ENCODE measurements at places on chromosomes 13 and 19. TPM values are rescaled to one million over a fixed set of nuclear protein-coding genes. Genes with fewer than 3 reads are reported as not detected.

DNA sequence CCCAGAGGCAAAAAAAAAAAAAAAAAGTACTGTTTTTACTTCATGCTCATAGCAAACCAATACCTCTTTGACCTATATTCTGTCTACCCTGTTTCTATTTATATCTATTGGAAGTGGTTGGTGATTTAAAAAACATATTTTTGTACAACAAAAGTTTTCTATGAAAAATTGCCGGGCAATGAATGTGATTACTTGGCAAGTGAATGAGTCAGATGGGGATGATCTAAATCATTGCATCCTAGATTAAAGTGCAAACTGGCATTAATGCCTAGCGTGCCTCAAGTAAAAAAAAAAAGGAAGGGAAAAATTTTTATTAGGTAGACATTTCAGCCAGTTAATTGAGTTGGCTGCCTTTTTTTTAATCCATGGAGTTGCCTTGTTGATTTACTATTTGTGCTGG, 500.6 kb downstream of the KCTD12 start:
- no peak for DNase-seq

DNA sequence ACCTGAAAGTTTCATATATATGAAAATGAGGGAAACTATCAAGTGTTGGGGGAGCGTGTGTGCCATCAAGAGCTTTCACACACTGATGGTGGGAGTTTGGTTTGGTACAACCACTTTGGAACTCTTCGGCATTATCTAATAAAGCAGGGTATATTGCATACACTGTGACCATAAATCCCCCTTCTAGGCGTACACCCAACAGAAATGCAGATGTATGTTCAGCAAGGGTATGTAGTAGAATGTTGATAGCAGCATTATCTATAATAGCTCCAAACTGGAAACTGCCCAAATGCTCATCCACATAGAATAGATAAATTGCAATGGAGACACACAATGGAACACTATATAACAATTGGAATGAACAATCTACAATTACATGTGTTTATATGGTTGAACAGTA, 70.8 kb downstream of the FAM216B start:
- no peak for DNase-seq

GRCh38 chr13:110221406-110222117, 85.4 kb downstream of the COL4A1 start:
- no peak for DNase-seq

GRCh38 chr13:21133077-21133476, 43.3 kb downstream of the SKA3 start:
- no peak for DNase-seq

DNA sequence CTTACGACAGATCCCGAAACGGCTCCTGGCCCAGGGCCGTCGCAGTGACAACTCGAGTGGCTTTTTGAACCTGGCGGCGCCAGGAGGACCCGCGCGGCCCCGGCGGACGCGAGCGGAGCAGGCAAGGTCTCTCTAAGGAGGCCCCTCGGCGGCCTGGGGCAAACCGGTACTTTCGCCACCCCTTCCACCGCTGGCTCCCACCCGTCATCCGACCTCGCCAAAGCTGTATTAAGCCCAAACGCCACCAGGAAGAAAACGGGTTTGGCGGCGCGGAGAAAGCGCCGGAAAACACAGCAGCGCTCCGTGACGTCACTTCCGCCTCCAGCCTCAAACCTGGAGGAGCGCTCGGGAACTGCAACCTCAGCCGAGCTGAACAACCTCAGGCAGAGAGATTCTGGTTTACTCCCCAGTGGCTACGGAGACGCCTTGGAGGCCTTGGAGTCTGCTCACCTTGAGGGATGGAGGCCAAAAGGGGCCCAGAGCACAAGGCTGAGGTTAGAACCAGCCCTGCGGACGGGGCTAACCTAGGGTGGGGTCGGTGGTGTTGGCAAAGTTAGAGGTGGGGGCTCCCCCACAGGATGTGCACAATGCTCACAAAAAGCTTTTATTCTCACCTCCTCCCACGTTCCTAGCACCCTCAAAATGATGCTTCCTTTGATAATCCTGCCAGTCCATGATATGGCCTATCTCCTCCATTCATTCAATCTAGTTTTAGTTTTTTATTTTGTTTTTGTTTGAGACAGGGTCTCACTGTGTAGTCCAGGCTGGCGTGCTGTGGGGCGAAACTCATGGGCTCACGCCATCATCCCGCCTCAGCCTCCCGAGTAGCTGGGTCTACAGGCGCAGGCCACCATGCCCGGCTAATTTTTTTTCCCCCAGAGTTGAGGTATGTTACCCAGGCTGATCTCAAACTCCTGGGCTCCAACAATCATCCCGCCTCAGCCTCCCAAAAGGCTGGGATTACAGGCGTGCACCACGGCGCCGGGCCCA, at the start of gene ZNF266:
Gene ZNF266 (minus strand): TSS at position 295 of the 990 bp plus-strand sequence. CDS start 15,484 bp downstream, outside the sequence.
- peak; percentile 92 for DNase-seq

DNA sequence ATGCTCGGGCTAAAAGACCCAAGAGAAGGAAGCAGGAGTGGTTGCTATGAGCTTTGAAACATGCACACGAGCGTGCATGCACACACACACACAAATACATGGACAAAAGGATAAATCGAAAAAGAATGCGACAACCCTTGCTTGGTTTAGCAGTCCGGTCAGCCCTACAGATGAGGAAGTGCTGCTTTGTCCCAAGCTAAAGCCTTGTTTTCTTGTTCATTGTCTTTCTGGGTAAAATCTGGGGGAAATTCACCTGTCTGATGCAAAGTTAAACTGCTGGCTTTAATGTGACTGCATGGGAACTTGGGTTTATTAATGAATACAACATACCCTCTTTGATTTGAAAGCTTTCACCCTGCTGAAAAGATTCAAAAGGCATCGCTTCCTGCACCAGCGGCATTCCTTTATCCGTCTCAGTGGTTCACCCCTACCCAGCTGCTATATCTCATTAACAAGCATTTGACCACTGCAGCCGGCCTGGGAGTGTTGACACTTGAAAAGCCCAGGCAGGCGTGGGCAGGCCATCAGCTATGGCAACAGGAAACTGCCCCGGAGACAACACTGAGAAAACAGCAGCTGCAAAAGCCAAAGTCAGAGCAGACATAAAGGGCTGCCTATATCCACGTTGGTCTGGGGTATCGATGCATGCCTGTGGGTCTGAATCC, 301.7 kb downstream of the NDFIP2 start:
- no peak for DNase-seq

DNA sequence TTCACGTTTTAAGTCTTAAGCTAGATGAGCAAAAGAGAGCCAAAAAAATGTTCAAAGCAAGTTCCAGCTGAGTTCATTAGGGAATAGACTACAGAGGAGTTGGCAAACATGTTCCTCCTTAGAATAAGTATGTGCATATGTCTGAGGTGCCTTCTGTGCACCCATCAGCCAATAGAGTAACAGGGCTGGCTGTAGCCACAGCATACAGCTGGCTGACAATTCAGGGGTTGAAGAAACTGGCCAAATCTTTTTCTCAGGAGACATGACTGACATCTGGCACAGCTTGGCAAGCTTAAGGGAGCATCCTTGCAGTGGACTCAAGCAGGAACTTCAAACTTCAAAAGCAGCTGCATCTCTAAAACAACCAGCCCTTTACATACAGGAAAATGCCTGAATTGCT, 414.8 kb upstream of the PCDH20 start:
- no peak for DNase-seq

GRCh38 chr13:28347456-28348371, 147.2 kb downstream of the FLT1 start:
- no peak for DNase-seq

DNA sequence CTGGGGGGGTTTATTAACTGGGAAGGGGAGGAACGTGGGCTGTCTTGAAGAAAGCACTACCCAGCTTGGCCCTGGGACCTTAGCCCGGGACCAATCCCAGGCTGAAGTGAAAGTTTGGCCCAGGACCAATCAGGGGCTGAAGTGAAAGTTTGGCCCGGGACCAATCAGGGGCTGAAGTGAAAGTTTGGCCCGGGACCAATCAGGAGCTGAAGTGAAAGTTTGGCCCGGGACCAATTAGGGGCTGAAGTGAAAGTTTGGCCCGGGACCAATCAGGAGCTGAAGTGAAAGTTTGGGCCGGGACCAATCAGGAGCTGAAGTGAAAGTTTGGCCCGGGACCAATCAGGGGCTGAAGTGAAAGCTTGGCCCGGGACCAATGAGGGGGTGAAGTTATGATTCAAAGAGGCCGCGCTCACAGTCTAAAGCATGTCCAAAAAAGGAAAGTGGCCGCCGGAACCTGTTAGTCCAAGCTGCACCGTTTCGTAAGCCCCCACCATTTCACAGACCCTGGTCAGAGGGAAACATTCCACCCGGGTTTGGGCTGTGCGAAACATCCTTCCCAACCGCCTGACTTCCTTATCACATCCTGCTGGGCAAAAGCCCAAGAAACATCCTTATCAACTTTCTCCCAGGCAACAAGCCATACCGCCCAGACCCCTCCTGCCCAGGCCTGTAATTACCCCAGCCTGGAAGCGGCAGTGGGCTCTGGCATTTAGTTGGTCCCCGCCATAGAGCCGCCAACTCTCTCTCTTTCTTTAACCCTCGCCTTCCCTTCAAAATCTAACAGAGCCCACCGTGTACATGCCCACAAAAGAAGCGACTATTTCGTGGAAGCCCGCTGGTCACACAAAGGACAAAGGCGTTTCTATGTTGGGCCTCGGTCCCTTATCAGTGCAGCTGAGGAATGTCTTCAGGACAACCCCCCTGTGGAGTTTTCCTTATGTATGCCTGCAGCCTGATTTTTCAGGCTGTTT, 1.1 kb downstream of the ZNF850 start:
- peak; percentile 43 for DNase-seq

- peak; percentile 26 for DNase-seq
Observed at GRCh38 chr19:8311461-8312260, 3.5 kb upstream of the CD320 start.

- no peak for DNase-seq
Observed at GRCh38 chr19:53057904-53058580, 13.5 kb downstream of the ERVV-2 start.

DNA sequence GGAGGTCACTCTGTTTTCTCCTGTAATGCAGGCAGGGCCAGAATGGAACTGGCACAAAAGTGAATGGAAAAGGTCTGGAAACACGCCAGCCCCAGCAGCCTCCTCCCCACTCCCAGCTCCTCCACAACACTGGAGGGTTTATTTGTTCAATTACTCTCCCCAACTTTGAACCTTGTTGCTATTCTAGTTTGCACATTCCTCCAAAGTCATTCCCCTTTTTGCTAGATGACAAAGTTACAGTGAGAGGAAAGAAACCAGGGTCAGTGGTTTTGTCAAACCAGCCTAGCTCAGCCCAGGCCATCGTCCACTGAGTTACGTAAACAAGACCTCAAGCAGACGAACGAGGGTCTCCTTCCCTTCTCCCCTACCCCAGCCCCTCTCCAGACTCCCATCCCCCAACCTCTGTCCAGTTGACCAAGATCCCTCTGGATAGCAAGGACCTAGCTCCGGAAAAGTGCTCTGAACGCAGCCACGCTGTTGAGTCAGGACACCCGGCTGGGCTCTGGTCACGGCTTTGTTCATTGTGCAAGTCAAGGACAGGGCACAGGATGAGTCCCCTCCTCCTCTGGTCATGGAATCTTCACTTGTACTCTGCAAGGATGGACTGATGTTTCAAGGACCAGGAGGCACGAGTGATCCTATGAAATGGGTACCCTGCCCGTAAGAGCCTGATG, 180.0 kb downstream of the USP12 start:
- DNase-seq: no peak

- no peak for DNase-seq
Observed at GRCh38 chr13:82636119-82636518, 1246.2 kb downstream of the SLITRK1 start.

DNA sequence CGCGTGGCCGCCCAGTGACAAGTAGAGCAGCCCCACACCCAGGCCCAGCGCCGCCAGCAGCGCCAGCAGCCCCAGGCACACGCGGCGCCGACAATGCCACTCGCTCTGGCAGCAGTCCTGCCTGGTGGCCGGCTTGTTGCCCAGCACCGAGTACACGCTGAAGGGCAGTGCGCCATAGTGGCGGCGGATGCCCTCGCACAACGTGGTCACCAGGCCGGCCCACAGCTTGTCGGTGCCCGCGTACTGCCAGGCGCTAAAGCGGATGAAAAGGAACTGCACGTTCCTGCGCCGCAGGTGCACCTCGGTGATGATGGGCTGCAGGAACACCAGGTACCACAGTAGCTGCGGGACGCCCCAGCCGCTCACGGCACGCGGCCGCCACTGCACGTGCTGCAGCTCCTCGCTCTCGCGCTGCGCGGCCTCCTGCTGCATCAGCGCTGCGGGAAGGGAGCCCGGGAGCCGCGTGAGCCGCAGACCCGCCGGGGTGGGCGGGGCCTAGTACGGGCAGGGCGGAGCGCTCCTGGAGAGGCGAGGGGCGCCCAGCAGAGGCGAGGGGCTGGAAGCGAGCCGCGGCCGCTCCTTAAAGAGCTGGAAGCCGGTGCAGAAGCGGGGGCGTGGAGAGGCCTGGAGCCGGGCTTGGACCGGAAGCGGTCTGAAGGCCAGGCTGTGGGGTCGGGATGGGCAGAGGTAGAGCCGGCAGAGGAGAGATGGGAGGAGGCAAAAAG, 7.3 kb downstream of the NKPD1 start:
- peak; percentile 82 for DNase-seq

DNA sequence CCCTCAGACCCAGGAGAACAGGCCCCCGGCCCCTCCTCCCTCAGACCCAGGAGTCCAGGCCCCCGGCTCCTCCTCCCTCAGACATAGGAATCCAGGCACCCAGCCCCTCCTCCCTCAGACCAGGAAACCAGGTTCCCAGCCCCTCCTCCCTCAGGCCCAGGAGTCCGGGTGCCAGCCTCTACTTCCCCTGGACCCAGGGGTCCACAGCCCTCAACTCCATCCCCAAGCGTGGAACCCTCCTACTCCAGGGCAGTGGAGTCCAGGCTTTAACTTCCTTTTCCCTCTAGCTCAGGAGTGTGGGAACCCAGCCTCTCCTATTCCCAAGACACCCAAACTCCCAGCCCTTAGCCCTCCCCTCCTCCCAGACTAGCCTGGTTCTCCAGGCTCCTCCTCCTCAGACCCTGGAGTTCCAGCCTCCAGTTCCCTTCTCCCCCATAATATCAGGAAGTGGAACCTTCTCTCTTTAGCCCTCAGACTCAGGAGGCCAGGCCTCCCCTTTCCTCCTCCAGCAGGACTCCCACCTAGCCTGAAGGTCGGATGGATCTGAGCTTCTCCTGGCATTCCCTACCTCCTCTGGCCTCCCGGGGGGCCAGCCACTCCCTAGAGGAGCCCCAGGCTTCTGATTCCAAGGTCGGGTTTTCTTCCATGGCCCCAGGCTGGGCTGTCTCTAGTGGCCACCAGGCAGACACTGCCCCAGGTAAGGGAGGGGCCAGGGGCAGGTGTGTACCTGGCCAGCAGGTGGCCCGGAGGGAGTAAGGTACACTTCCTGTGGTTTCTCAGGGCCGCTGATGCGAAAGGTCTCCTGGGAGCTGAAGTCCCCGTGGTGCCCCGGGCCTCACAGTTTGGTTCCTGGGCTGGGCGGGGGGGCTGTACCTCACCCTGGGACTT, at the start of gene TMC4:
Gene TMC4 (minus strand): TSS at position 690 of the 888 bp plus-strand sequence. CDS start 43 bp downstream, at position 647.
- no peak for DNase-seq

DNA sequence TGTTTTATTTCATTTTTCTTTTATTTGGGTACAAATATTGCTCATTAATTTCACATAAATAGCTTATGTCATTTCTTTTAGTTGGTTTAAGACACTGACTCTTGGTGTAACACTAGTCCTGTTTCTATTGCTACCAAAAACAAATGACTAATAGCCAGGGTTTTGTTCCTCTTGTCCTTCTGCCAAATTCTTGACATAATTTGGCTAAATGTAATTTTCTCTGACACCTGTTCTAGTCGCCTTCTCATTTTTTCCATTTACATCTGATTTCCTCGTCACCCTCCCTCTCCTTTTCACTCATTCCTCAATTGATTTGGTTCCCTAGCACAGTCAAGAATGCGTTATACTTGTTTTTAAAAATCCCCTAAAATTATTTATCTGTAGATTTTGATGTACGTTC, 1718.7 kb downstream of the EFNB2 start:
- DNase-seq: no peak

ZNF155 gene
- 14.1 TPM for total RNA-seq

TMEM38A gene
- 5.7 TPM for total RNA-seq

TIMM50 gene
- 70.7 TPM for total RNA-seq

FGF21 gene
- total RNA-seq: not detected

CLDN10 gene
- total RNA-seq: 1.1 TPM
